ENCODE measurements at places on chromosomes 4 and X. TPM values are rescaled to one million over a fixed set of nuclear protein-coding genes. Genes with fewer than 3 reads are reported as not detected.

DNA sequence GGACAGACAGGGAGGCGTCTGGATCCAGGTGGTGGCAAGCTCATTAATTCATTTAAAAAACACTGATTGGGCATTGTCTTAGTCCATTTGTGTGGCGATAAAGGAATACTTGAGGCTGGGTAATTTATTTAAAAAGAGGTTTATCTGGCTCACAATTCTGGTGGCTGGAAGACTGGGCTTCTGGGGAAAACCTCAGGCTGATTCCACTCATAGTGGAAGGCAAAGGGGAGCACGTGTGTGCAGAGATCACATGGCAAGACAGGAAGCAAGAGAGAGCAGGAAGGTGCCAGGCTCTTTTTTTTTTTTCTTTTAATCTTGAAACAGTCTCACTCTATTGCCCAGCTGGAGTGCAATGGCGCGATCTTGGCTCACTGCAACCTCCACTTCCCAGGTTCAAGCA, 100.2 kb upstream of the METTL14 start:
- H3K36me3 ChIP-seq, result no peaks in the 10 kb centered on the region
- no peak overlapping the region for H3K4me3 ChIP-seq
- no peaks in the 10 kb centered on the region for H3K27me3 ChIP-seq
- no peak for DNase-seq

DNA sequence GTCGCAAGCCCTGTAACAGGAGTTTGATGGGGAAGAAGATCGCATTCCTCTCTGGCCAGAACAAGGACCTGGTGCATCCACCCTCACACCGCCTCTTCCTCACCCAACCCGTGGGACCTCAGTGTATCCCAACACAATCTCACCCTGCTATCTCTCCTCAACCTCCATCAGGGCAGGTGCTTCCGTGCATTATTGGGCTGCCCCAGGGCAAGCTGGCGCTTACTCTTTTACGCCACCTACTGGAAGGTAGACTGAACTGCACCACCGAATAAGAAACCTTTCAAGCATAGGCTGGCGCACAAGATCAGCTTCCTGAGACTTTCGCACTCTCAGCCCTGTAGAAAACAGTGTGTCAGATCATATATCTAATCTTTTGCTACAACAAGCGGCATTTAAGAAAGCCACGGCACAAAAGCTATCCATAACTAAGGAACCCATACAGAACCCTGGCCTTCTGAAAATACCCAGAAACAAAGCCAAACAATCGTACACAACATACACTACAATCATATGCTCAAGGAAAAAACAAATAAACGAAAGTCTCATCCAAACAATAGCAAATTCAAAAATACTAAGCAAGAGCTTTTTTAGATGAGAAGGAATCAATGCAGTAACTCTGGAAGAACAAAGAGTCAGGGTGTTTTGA, 209.3 kb downstream of the UGT8 start:
- H3K4me1 ChIP-seq, result no peaks in the 10 kb centered on the region
- no peaks in the 10 kb centered on the region for H3K36me3 ChIP-seq
- H3K4me3 ChIP-seq, result no peak overlapping the region

GRCh38 chrX:71912156-71912555, 1.5 kb downstream of the NHSL2 start:
- H3K36me3 ChIP-seq, result no peaks in the 10 kb centered on the region
- no peak overlapping the region for H3K4me3 ChIP-seq
- no peaks in the 10 kb centered on the region for H3K4me1 ChIP-seq
- H3K27me3 ChIP-seq, result peaks cover 5% of the 10 kb centered on the region
- no peak for DNase-seq
- H3K27ac ChIP-seq, result no peak overlapping the region

DNA sequence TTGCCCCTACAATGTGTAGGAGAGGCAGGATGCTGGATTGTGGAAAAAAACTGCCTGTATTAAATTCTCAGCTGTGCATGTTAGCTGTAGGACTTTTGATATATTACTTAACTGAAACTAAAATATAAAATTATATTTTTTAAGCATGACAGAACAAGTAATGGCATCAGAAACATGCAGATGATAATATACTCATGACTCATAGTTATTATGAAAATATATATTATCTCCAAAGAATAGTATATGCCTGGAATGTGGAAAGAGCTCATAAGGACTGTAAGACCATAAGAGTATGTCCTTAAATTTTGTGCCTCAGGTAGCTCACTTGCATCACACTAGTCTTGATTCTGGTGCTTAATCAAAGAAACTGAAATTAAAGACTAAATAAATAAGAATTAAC, 1100.6 kb downstream of the TECRL start:
- H3K27ac ChIP-seq, result no peak overlapping the region
- no peak overlapping the region for H3K4me3 ChIP-seq
- H3K27me3 ChIP-seq, result no peaks in the 10 kb centered on the region

GRCh38 chr4:149933883-149934282, 118.2 kb upstream of the IQCM start:
- DNase-seq, result no peak
- H3K4me1 ChIP-seq, result no peaks in the 10 kb centered on the region
- H3K4me3 ChIP-seq, result no peak overlapping the region
- no peaks in the 10 kb centered on the region for H3K36me3 ChIP-seq
- no peaks in the 10 kb centered on the region for H3K27me3 ChIP-seq
- no peak overlapping the region for H3K27ac ChIP-seq

DNA sequence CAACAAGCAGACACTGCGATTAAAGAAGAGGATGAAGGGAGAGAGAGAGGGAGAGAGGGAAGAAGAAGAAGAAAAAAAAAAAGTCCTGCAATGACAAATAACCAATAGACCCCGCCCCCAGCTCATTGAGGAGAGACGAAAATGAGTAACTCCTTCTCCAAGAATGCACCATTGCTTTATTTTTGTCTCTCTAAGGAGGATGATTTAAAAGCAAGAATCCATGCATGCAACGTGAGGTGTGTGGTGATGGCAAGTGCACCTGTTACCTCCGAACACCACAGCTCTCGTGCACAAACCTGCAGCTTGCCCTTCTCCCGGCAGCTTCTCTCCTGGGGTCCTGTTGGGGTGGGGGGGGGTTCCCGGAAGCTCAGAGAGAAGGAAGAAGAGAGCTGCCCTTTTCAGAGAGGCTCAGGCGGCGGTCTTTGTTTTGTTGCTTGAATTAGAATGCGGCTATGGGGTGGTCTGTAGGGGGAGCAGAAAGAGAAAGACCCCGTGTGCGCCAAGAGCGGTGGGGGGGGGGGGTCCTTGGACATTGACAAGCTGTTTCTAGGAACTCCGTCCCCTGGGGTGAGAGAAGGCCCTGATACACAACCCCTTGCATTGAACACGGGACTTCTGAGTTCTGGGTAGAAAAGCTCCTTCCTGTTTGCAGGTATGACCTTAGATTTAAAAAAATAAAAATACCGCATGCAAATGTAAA, 100.7 kb downstream of the CRLF2 start:
- no peak overlapping the region for H3K27ac ChIP-seq
- no peak overlapping the region for H3K4me3 ChIP-seq
- H3K36me3 ChIP-seq, result no peaks in the 10 kb centered on the region
- H3K4me1 ChIP-seq, result no peaks in the 10 kb centered on the region
- DNase-seq, result no peak

DNA sequence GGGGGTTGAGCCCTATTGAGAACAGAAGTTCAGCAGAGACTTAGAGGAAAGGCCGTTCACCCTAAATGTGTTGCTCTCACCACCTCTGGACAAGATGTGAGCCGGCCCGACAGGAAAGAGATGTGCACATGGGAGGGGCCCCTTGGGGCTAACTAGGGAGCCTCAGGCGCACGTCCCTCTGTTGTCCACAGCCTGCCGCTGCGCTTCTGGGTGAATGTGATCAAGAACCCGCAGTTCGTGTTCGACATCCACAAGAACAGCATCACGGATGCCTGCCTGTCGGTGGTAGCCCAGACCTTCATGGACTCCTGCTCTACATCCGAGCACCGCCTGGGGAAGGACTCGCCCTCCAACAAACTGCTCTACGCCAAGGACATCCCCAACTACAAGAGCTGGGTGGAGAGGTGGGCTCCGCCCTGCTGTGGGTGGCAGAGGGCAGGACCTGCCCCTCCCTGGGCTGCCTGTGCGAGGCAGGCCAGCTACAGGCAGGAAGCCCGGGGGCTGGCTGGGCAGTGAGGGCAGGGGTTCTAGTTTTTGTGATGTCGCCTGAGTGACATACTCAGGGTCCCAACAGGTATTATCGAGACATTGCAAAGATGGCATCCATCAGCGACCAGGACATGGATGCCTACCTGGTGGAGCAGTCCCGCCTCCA, 8.0 kb downstream of the LAGE3 start:
- H3K4me3 ChIP-seq, result no peak overlapping the region
- H3K27me3 ChIP-seq, result no peaks in the 10 kb centered on the region
- H3K27ac ChIP-seq, result no peak overlapping the region

DNA sequence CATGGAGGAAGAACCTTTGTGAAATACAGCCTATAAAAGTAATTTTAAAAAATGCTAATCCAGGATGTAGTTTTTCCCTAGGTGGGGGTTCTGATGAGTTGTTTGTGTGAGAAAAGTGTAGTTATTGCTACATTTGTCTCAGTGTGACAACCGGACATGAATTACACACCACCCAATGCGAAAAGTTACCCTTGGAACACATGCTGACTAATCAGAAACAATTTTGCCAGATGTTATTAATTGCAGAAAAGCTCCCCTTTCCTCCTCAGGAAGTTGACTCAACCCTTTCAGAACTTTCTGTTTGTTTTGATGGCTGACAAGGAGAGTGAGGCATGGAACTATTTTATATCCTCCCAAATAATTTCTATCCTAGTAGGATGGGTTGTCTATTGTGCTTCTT, 38.1 kb upstream of the EDA2R start:
- no peaks in the 10 kb centered on the region for H3K36me3 ChIP-seq
- H3K27me3 ChIP-seq, result no peaks in the 10 kb centered on the region
- no peaks in the 10 kb centered on the region for H3K4me1 ChIP-seq
- no peak for DNase-seq

Gene RHOXF2
- not detected for total RNA-seq

Gene PDCL2
- not detected for total RNA-seq

Gene RPGR
- total RNA-seq, result 4.0 TPM

Gene AWAT2
- total RNA-seq, result not detected

Gene VCX2
- total RNA-seq, result not detected

Gene TLR10
- total RNA-seq, result 0.05 TPM
